Stimulated activated memory B cell treated with anti-CD40 and anti-IgM and Interleukin-4, amounts not matched to agents 10 μg/mL and 1 μg/mL and 100 μg/mL, for 72 hours (primary cell): ENCODE measurements at places on chromosomes 11 and 22.

- ATAC-seq = no peak
Measured at GRCh38 chr11:111305876-111306275, 7.5 kb downstream of the POU2AF3 start.

DNA sequence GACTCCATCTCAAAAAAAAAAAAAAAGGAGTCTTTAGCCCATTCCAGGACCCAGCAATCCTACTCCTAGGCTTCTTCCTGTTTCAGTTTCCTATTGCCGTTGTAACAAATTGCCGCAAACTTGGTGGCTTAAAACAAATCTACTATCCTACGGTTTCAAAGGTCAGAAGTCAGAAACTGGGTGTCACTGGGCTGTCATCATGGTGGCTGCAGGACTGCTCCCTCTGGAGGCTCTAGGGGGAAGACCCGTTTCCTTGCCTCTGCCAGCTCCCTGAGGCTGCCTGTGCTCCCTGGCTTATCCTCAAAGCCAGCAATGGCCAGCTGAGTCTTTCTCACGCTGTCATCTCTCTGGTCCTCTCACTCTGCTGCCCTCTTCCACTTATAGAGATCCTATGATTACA, 8.7 kb upstream of the DAGLA start:
- no peak for ATAC-seq

DNA sequence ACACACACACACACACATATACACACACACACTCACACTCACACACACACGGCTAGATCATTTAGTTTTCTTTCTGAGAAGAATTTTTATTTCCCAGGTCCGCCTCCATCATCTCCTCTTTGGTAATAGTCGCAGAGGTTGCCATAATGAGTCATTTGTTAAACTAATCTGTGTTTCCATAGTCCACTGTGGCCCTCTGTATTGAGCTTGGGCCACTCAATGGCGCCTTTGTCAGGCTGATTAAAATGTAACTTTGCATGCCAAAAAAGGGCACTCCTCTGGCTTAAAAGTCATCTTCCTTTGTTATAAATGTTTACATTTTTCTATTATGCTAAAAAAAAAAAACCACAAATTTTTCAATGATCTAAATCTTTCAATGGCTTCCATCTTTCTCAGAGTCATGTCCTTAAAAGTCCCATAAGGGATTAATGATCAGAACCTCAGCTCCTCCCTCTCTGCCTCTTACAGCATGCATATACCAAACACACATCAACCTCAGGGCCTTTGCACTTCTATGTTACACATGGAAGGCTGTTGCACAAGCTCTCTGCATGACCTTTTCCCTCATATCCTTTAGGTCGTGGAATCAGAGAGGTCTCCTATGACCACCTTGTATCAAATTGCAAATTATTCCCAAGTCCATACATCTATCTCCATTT, 35.3 kb downstream of the EHF start:
- ATAC-seq = no peak

GRCh38 chr11:112057170-112057569, 16.6 kb downstream of the PIH1D2 start:
- ATAC-seq = no peak

GRCh38 chr22:30872285-30873041, 96.1 kb downstream of the MORC2 start:
- no peak for ATAC-seq

DNA sequence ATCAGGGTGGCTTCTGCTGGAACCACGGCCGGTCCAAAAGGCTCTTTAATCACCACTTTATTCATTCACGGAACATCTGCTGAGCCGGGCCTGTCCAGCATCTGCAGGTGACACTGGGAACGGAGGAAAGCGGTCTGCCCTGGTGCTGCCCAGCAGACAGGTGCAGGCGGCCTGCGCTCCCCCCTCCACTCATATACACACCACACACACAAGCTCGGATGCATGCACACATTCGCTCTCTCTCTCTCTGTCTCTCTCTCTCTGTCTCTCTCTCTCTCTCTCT, 736.9 kb downstream of the BRD1 start:
- ATAC-seq = no peak

DNA sequence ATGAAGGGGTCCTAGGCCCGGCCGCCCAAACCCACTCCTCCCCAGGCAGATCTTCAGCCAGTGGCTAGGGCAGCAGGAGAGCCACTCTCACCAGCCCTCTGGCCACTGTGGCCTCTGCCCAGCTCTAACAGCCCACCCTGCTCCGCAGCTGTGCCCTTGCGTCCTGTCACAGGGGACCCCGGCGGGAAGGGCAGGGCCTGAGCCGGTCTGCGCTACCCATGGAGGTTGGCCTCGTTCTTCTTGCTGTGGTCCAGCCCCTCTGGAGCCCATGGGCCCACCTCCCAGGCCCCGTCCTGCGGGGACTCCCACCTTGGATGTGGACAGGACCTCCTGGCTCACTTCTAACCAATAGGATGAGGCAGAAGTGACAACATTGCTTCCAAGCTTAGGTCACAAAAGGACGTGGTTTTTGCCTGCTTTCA, 38.3 kb upstream of the TH start:
- ATAC-seq = no peak

DNA sequence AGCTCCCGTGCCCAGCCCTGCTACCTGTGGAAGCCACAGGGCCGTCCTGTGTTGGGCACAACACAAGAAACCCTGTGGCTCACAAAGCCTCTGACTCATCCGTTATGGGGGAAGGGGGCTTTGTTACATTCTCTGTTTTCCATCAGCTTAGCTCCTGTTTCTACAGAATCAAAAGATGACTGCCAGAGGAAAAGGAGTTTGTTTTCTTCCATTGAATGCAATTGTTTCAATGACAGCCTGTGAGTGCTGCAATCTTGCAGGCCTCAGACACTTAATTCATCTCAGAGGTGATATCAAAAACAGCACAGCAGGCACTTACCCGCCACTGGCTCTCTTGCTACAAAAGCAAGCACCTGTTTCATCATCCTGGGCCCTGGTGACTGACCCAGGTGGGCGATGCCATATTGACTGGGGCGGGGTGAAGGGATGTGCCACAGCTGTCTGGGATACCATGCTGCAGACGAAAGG, 194.3 kb downstream of the OPCML start:
- no peak for ATAC-seq

DNA sequence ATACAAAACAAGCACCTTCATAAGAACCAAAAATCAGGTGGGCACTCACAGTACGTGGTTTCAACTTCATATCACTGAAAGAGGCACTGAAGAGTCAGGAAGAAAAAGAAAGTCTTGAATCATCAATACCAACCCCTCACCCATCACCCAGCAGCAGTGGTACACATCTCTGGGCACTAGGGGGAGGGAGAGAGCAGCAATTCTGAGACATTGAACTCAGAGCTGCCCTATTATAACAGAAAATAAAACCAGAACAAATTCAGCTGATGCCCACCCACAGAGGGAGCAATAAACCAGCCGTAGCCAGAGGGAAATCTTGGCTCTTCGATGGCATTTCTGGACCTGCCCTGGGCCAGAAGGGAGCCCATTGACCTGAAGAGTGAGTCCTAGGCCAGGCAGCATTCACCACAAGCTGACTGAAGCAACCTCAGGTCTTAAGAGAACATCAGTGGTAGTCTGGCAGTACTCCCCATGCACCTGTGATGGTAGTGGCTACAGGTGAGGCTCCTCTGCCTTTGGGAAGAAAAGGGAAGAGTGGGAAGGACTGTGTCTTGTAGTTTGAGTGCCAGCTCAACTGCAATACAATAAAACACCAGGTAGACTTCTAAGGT, 42.2 kb upstream of the FAM181B start:
- no peak for ATAC-seq

GRCh38 chr22:31235081-31235480, 23.0 kb downstream of the LIMK2 start:
- ATAC-seq = no peak

DNA sequence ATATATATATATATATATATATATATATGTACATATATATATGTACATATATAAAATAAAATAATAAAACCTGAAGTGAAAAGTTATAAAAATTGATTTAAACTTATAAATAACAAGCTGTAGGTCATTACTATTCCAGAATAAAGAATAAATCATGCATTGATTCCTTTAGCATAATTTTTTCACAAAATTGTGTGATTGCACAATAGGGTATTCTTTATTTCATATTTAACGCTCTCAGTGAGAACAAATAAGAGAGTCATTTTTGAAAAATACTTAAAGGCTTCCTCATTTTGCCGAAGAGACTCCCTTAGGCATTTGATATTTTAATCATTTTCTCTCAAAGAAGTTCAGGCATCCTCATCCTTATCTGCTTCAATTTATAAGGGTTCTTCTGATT, 41.3 kb upstream of the API5 start:
- ATAC-seq = no peak

GRCh38 chr11:1570531-1570895, 1.6 kb downstream of the DUSP8 start:
- ATAC-seq = no peak

DNA sequence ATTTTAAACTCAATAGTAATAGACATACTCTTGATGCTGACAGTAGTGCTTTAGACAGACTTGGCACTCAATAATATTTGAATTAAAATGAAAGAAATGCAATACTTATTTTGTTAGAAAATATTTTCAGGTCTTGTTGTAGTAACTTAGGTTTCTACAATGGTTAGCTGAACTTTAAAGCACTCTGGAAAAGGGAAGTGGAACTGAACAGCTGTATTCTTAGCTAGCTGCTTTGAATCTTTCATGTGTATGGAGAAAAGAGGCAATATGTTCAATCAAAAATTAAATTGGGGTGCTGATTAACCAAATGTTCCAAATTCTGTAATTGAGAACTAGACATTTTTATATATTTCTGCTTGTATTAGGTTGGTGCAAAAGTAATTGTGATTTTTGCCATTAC, 517.9 kb upstream of the RAG2 start:
- ATAC-seq = no peak

GRCh38 chr22:46131151-46131587, 19.2 kb upstream of the PPARA start:
- no peak for ATAC-seq

GRCh38 chr22:48647606-48648515, 1179.8 kb downstream of the BRD1 start:
- no peak for ATAC-seq

GRCh38 chr11:14446701-14447169, 52.9 kb downstream of the COPB1 start:
- no peak for ATAC-seq

DNA sequence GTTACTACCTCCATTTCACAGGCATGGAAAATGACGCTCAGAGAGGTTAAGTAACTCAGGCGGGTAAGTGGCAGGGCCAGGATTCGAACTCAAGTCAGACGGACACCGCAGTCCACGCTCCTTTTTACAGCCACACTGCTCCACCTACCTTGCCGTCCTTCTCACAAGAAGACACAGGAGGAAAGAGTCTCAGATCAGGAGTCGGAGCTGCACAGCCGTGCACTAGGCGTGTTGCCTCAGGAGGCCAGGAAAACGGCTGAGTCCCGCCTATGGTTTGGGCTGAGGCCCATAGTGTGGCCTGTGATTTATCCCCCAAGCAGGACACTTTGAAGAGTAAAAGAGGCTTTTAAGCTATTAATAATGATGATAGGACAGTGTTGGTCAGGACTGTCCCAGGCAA, 44.7 kb upstream of the CD5 start:
- ATAC-seq = no peak

GRCh38 chr11:66231561-66231960, 36.9 kb upstream of the RAB1B start:
- ATAC-seq = no peak

GRCh38 chr11:18650859-18651557, 16.9 kb upstream of the SPTY2D1 start:
- peak; percentile 41 for ATAC-seq

- no peak for ATAC-seq
Measured at GRCh38 chr22:36486619-36487384, 5.4 kb upstream of the TXN2 start.

DNA sequence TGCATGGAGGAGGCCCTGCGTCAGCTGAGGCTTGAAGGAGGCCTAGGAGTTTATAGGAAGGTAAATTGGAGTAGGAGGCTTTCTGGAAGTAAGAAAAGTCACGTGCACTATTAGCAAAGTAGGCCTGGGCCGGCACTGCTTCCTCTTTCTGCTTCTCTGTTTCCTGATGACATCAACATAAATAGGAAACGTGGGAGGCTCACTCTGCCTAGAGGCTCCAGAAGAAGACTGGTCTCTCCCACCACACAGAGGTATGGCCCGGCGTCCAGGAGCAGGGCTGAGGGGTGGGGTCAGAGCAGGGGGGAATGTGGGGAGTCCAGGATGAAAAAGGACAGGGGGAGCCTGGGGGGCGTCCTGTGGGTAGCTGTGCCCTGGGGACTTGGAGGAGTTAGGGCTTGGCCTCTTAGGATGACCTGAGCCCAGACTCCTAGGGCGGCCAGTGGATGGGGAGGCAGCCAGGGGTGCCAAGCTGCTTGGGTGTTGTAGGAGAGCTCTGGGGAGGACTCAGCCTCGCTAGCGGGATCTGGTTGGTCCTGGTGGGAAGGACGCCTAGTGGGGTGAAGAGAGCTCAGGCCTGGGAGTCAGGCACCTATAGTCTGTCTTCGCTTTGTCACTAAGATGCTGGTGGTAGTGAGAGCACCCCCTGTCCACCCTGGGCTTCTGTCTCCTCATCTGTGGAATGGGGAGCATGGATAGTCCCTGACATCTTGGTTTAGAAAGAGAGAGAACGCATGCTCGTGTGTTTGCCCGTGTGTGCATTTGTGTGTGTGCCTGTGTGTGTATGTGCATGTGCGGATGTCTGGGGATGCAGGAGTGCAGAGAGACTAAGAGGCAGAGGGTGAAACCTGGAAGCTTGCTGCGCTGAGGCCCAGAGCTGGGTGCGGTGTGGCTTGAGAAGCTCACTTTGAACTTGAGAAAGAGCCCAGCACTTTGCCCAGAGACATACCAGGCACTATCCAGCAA, at the start of gene CSF2RB:
Gene CSF2RB, plus strand, starts transcription at position 202 of the 963 bp plus-strand sequence. CDS start 8,580 bp downstream, outside the sequence.
- ATAC-seq = peak; percentile 93

GRCh38 chr22:46775850-46776826, 13.7 kb downstream of the TBC1D22A start:
- no peak for ATAC-seq

- no peak for ATAC-seq
Measured at GRCh38 chr11:121327553-121327952, 35.0 kb downstream of the SC5D start.

GRCh38 chr11:75536786-75537641, 11.3 kb upstream of the GDPD5 start:
- ATAC-seq = peak; percentile 95

DNA sequence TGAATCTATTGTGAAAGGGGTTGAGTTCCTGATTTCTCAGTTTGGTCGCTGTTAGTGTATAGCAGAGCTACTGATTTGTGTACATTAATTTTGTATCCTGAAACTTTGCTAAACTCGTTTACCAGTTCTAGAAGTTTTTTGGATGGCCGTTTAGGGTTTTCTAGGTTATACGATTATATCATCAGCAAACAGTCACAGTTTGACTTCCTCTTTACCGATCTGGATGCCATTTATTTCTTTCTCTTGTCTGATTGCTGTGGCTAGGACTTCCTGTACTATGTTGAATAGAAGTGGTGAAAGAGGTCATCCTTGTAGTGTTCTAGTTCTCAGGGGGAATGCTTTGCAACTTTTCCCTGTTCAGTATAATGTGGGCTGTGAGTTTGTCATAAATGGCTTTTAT, 24.6 kb upstream of the OOSP4B start:
- no peak for ATAC-seq

DNA sequence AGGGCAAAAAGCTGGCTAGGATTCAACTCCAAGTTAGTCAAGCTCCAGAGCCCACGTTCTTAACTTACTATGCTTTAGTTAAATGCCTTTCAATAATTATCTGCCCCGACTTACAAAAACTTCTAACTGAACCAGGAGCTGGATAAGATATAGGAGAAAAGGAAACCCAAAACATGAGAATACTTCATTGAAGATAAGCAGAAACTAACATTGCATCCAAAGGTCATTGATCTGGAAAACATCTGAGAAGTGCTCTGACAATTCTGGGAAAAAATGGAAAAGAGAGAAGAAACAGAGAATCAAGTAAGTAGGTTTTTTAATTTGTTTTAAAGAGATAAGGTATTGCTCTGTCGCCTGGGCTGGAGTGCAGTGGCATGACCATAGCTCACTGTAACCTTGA, 27.2 kb downstream of the ACAT1 start:
- ATAC-seq = no peak
